M059J (cell line): ENCODE measurements at places on chromosomes 2 and 18.

DNA sequence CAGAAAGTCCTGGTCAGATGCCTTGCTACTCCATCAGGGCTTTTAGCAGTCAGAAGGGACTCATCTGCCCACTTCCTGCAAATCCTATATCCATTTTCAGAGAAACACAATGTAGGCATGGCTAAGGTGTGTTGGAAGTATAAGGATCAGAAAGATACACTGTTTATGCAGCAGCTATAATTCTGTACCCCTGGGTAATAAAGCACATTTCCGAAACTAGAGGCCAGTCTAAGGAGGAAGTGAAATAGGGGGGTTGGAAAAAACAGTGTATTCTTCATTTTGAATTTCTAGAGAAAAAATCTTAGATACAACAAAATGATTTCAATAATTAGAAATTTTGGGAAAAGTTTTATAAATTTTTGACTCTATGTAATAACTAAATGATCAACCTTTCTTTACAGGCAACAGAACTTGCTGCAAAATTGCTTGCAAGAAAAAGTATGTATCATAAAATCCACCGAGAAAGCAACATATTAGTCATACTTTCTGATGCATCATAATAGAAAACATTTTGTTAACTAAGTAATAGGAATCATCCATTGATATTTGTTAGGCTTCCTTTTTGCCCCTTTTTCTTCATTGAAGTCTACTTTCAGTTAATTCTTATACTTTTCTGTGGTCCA is 47.4 kb downstream of the FSIP2 start:
- DNase-seq: no peak

- no peak for DNase-seq
Measured at GRCh38 chr2:132588576-132588975, 81.4 kb downstream of the LYPD1 start.

DNA sequence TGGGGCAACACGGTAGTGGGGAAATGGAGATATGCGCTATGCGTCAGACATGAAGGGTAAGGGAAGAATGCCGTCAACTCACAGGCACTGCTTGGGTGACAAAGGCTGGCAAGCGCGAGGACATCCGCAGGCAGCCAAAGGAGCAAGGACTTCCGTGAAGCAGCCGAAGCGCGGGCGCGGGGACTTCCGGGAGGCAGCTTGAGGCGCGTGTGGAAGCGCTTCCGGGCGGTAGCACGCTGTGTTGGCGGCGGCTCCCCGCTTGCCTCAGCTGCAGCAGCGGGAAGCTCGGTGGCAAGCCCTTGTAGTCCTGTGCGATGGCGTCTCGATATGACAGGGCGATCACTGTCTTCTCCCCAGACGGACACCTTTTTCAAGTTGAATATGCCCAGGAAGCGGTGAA is at the start of gene PSMA8:
Gene PSMA8 (plus strand): TSS at position 218 of the 400 bp plus-strand sequence. CDS start 97 bp downstream, at position 315.
- no peak for DNase-seq

DNA sequence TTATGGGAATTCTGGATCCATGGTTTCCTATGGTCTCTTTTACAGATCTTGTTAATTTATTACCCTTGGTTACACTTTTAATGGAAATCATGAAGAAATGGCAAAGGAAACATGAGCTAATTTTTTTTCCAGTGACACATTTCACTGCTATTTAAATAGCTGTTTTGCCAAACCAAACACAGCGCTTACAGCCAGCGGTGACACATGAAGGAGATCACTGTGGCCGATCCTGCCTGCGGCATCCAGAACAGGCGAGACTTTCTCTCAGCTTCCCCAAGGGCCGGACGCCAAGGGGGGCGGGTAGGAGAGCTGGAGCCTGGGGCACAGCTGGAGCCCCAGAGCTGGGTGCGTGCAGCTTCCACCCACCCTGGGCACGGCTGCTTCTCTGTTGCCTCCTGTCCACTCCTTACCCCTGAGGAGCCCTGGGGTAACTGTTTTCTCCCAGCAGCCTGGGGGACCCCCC is 81.4 kb upstream of the PKDCC start:
- peak; percentile 97 for DNase-seq

DNA sequence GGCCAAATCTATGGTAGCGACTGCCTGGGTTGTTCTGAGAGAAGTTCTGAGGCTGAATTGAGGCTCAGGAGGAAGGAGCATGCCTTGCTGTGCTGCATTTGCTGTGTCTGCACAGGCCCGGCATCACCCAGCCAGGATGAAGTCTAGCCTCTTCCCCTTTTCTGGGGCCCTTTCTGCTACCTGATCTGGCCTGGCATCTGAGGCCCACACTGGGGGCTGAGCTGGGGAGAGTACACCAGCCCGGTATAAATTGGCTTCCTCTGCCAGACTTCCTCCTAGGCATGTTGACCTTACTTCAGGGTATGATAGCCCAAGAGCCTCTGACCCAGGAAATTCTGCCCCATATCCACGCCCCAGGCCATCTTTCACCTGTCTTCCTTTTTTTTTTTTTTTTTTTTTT is 30.0 kb downstream of the MRPL35 start:
- no peak for DNase-seq

DNA sequence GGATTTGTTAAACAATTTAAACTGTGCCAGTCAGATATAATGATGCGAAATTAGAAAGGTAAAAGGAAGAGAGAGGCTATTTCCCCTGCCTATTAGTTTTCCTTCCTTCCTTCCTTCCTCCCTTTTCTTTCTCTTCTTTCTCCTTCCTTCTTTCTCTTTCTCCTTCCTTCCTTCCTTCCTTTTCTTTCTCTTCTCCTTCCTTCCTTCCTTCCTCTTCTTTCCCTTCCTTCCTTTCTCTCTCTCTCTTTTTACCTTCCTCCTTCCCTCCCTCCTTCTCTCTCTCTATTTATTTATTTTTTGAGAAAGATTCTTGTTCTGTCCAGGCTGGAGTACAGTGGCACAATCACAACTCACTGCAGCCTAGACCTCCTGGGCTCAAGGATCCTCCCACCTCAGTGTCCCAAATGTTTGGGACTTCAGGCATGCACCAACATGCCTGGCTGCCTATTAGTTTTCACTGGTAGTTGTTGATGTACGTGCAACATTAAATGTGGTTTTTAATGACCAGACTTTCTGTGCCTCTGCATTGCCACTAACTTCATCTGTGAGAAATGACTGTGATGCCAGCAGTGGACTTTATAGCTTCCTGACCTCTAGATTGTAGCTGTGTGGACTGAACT is 48.7 kb upstream of the NFE2L2 start:
- no peak for DNase-seq

DNA sequence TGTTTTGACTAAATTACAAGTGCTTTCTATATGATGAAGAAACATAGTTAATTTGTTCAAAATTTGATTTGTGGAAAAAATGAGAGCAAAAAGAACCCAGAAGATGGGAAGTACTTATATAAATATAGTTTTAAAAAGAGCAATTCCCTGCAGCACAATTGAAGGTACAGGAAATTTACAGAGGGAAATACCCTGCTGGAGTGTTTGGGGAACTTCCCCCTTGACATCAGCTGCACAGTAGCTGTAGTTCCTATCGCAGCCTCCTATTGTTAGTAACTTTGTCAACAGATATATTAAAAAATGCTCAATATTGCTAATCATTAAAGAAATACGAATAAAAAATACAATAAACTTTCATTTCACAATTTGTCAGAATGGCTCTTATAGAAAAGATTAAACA is 1118.8 kb upstream of the ZEB2 start:
- DNase-seq: no peak

- DNase-seq: no peak
Measured at GRCh38 chr2:3007135-3007534, 370.5 kb downstream of the EIPR1 start.
